GM23248 (cell line): ENCODE measurements at places on chromosomes 2 and 18.

GRCh38 chr2:163753726-163754125 lies 17.9 kb upstream of the FIGN start:
- peak; percentile 15 for DNase-seq

GRCh38 chr2:74017223-74017622 lies 32.5 kb downstream of the TET3 start:
- no peak for DNase-seq

DNA sequence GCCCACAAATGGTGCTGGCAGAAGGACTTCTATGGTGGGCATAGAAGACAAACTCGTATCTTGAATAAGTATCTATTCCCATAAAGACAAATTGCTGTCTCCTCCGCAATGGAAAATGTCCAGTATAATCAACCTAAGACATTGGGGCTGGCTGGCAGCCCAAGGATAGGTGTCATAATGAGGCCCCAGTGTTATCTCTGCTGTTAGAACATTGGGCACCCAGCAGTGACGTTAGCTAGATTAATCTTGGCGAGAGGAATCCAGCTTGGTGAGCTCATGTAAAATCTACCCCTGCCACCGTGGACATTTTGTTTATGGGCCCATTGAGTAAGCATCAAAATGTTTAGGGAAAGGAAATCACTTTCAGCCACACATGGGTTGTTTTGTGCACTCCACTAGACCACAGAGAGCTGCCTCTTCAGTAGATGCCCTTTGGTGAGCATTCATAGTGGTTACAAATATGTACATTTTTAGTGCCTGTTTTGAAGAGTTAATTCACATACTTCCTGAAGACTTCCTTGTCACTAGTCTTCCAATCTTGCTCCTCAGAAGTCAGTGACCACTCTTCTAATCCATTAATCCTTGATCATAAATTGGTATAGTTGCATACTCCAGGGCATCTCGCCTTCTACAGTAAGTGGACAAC lies 48.2 kb upstream of the KDM3A start:
- no peak for DNase-seq

GRCh38 chr18:58321986-58322385 lies 278.0 kb downstream of the NEDD4L start:
- peak; percentile 94 for DNase-seq

DNA sequence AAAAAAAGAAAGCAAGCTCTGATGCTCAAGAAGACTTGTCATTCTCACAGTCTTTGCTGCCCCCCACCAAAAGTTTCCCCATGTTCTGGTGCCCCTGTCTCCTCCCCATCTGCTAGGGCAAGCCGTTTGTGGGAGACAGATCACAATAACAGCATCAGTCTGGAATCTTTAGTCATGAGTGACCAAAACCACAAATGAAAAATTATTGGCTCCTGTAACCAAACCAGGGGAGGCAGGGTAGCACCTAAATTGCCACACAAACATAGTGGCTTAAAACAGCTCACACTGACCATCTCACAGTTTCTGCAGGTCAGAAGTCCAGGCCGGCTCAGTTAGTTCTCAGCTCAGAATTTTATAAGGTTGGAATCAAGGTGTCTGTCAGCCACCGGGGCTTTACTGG lies 9.1 kb upstream of the B3GNT7 start:
- DNase-seq = peak; percentile 83
